Parietal lobe (tissue), 2 donors: ENCODE measurements at places on chromosomes 13 and 19. TPM values are rescaled to one million over a fixed set of nuclear protein-coding genes. Genes with fewer than 3 reads are reported as not detected.

The FFAR1 gene
- total RNA-seq, result not detected

The SIGLEC8 gene
- total RNA-seq, result 0.63 TPM

The IGFL3 gene
- not detected for total RNA-seq

The FFAR3 gene
- total RNA-seq, result not detected

The TUBA3C gene
- not detected for total RNA-seq

The WDR62 gene
- total RNA-seq, result 3.1 TPM

The SPATA13 gene
- total RNA-seq, result 31.0 TPM

The KLHL1 gene
- 60.7 TPM for total RNA-seq
